ENCODE measurements at places on chromosomes 7 and 10.

DNA sequence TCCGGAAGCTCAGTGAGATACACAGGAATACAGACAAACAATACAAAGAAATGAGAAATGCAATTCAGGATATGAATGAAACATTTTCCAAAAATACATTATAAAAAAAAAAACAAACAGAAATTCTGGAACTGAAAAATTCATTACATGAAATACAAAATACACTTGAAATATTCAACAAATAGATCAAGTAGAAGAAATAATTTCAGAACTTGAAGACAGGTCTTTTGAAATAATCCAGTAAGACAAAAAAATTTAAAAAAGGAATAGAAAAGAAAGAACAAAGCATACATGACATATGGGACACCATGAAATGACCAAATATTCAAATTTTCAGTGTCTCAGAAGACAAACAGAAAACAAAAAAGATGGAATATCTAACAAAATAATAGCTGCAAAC lies 102.5 kb downstream of the ALOX5 start:
- DNase-seq, result no peak

- no peak for DNase-seq
Observed at GRCh38 chr7:113085781-113086390, 741 bp downstream of the GPR85 start.

DNA sequence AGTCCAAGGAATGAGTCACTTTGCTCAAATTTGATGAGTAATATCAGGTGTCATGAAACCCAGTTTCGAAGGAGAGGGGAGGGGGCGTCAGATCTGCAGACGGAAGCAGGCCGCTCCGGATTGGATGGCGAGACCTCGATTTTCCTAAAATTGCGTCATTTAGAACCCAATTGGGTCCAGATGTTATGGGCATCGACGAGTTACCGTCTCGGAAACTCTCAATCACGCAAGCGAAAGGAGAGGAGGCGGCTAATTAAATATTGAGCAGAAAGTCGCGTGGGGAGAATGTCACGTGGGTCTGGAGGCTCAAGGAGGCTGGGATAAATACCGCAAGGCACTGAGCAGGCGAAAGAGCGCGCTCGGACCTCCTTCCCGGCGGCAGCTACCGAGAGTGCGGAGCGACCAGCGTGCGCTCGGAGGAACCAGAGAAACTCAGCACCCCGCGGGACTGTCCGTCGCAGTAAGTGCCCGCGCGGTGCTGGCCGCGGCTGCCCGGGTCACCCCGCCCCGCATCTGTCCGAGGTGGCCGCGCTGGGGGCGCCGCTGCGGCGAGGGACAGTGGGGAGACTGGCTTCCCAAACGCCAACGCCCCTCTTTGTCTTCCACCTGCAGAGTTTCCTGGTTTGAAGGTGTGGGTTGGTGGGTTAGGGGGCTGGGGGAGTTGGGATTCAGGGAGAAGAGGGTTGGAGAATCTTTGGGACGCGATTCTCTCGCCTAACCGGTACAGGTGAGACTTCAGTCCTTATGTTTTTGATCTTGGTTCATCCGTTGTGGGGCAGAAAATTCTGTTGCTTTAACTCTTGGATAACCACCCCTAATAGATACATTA lies at the start of gene TAC1:
Gene TAC1, plus strand, starts transcription at position 351 of the 829 bp plus-strand sequence. CDS start 527 bp downstream, outside the sequence.
- no peak for DNase-seq

GRCh38 chr10:76962851-76963250 lies 674.8 kb downstream of the KCNMA1 start:
- DNase-seq, result no peak

DNA sequence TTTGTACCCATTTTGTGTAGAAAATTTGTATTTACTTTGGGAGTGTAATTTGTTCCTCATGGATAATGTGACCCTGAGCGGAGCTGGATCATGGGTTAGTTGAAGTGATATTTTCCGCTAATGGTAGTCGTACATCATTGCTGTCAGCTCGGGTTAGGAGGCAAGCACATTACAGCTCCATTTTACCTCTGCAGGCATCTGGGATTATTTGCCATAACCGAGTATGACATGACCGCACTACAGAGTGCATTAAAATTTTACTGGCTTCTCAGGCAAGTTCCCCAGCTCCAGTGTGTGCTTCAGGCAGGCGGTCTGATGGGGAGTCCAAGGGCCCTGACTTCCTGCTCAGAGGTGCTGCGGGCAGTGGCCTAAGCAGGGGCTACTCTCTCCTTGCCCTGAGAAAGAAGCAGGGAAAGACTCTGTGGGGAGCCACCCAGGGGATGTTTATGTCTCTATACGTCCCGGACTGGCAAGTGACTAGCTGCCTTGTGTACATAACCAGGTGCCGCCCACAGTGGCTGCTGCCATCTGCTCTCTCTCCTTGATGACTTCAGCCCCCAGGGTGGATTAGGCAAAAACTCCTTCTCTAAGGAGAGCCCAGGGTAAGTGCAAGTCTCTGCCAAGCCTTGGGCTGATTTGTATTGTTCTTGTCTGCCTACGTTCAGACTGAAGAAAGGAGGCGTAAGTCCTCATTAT lies 685.3 kb upstream of the GALNT17 start:
- no peak for DNase-seq

DNA sequence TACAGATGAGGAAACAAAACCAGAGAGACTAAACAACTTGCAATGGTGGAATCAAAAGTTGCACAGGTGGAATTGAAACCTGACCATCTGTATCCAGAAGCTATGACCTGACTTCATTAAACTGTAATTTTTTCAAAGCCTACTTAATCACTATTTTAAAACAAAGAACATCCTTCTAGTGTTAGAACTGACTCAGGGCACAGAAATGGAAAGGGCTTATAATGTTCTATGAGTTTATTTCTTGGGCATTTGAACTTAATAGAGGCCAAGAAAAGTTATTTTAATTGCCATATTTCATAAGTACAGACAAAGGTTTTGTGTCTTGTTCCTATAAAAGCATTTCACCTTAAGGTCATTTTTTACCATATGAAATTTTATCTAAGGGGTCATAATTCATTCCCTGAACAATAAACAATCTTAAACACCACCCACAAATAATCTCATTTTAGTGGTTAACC lies 8.8 kb downstream of the ITGB1 start:
- DNase-seq, result no peak

GRCh38 chr10:6053303-6053702 lies 8.9 kb downstream of the IL2RA start:
- DNase-seq, result no peak

GRCh38 chr10:110803239-110803749 lies 68.4 kb upstream of the PDCD4 start:
- DNase-seq, result no peak

- no peak for DNase-seq
Observed at GRCh38 chr10:23395017-23395416, 43.9 kb upstream of the OTUD1 start.

DNA sequence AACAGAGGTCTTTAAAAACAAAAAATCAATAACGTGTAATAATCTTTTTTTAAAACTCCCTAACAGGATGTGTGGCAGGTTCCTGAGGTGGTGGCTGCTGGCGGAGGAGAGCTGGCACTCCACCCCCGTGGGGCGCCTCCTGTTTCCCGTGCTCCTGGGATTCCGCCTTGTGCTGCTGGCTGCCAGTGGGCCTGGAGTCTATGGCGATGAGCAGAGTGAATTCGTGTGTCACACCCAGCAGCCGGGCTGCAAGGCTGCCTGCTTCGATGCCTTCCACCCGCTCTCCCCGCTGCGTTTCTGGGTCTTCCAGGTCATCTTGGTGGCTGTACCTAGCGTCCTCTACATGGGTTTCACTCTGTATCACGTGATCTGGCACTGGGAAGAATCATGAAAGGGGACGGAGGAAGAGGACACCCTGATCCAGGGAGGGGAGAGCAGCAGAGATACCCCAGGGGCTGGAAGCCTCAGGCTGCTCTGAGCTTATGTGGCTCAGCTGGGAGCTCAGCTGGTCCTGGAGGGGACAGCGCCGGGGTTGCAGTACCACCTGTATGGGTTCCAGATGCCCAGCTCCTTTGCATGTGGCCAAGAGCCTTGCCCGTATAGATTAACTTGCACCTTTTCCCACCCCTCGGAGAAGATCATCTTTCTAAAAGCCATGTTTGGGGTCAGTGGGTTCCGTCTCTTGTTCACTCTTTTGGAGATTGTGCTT lies 16.7 kb upstream of the AZGP1 start:
- no peak for DNase-seq

GRCh38 chr10:120998251-120998650 lies 147.1 kb downstream of the WDR11 start:
- no peak for DNase-seq

DNA sequence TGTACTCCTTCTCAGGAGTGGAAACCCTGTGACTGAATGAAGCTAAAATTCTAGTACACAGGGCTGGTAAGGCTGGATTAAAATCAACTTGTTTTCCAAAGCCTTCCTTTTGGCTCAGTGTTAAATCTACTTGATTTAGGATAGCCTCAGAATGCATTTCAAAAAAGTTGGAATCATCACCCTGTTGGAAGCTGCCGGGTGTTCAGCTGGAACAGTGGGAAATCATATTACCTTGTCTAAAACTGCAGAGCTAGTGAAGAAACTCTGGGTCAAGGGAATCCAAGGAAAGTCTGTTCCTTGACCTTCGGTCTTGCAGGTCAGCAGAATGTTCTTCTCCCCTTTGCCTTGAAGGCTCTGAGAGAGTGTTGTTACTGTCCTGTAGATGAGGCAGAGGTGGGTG lies 252.1 kb upstream of the INHBA start:
- DNase-seq, result no peak

- DNase-seq, result peak; percentile 34
Observed at GRCh38 chr7:32958046-32959025, 1.1 kb downstream of the FKBP9 start.

DNA sequence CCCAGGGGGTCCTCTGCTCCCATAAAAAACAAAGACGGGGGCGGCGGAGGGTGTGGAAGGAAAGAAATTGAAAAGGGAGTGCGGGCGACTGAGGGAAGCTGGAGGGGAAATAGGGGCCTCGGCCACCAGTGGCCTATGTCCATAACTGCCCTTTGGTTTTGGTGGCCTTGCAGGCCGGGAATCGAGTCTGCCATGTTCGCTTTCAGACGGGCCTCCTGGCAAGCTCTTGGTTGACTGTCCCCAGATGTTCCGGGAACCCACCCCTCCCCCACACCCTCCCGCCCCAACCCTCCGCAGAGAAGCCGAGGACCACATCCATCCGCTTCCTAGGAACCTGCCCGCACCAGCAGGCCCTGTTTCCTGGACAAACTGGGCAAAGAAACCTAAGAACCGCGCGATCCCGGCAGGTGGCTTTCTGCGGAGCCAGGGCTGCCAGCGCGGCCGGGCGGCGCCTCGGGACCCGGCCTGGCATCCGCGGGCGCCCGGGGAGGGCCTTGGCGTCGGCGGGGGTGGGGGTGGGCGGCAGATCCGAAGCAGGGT lies 20.0 kb upstream of the GATA3 start:
- no peak for DNase-seq

GRCh38 chr7:94043299-94043698 lies 39.1 kb upstream of the BET1 start:
- no peak for DNase-seq

GRCh38 chr10:130074639-130075038 lies 36.0 kb downstream of the C10orf143 start:
- no peak for DNase-seq

GRCh38 chr7:78112488-78112887 lies 313.9 kb downstream of the PHTF2 start:
- DNase-seq, result no peak

DNA sequence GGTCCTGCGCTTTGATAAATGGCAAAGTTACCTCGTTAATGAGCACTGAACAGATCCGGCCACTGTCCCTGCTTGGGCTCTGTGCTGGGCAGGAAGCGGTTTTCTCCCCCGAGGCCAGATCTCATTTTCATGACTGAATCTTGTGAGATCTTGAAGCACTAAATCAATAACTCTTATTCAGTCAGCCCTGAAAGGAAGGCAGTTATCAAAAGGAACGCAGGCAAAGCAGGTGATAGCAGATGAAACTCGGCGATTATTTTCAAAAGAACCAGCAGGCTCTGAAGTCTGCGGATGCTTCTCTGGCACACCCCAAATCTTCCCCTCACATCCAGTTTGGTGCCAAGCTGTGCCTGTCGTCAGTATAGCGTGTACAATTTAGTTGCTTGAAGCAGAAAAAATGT lies 228.7 kb downstream of the BAMBI start:
- no peak for DNase-seq

DNA sequence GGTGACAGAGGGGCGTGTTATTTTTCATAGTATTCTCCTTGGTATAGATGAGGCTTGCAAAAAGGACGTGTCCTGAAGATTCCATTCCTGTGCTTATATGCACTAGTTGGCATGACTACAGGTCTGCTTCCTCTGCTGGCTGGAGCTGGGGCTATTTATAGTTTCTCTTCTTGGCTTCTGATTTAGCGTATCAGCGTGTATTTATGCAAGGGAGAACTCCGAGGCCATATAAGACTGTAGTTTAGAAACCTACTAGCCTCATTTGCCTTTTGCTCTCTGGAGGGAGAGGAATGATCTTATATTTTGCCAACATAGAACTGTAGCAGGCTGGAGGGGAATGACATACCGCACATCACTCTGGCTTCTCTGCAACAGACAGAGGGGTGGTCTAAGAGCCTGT lies 39.7 kb downstream of the CACNB2 start:
- DNase-seq, result no peak

DNA sequence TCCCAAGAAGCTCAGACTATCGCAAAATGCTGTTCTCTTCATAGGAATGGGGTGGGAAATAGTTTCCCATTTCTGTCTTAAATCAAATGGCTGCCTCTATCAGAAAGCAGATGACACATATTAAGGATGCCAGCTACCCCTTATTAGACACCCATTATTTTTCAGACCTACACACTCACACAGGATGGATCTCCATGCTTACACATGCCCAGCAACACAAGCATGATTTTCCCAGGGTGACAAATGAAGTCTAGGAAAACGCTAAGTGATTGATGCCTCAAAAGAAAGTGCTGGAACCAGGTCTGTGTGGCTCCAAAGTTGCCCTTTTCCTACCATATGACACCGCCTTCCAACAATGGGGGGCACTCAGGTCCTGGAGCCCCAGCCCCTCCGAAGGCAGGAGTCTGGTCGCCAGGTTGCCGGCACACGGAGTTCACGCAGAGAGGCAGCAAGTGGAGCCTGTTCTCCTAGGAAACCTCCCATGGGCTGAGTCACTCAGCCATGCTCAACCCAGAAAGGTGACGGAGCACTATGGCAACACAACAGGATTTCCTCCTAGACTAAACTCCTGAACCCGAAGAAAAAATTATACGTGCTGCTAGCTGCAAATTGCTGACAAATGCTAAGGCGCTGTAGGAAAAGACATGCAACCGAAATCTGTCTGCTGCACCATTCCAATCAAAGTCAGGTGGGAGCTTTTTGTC lies 19.8 kb downstream of the VOPP1 start:
- DNase-seq, result no peak

DNA sequence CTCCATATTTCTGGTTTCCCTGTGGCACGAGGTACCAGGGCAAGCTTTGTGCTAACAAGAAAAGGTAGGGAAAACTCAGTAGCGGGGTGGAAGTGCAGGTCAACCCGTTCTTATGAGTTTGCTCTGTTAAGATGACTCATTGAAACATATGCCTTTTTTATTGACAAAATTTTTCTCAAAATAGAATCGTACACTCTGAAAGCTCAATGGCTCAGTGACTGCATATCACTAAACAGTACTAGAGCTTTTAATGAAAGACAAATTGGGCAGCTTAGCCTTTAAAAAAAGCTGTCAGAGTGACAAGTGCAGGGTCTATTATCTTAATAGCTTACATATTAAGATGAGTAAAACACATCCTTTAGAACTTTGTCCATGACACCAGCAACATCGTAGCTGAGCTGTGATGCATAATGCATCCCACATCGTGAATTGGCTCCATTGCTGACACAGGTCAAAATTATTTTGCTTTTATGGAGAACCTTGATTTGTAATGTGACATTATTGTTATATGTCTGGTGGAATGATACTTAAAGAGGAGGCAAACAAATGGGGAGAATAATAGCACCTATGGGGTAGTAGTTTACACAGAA lies 264.4 kb downstream of the ETV1 start:
- no peak for DNase-seq

- no peak for DNase-seq
Observed at GRCh38 chr10:34858003-34858402, 42.9 kb upstream of the PARD3 start.
